ENCODE measurements at places on chromosomes 6 and 20.

- no peak for DNase-seq
These were observed 54.0 kb downstream of the PIGU start for GRCh38 chr20:34622821-34623451.

DNA sequence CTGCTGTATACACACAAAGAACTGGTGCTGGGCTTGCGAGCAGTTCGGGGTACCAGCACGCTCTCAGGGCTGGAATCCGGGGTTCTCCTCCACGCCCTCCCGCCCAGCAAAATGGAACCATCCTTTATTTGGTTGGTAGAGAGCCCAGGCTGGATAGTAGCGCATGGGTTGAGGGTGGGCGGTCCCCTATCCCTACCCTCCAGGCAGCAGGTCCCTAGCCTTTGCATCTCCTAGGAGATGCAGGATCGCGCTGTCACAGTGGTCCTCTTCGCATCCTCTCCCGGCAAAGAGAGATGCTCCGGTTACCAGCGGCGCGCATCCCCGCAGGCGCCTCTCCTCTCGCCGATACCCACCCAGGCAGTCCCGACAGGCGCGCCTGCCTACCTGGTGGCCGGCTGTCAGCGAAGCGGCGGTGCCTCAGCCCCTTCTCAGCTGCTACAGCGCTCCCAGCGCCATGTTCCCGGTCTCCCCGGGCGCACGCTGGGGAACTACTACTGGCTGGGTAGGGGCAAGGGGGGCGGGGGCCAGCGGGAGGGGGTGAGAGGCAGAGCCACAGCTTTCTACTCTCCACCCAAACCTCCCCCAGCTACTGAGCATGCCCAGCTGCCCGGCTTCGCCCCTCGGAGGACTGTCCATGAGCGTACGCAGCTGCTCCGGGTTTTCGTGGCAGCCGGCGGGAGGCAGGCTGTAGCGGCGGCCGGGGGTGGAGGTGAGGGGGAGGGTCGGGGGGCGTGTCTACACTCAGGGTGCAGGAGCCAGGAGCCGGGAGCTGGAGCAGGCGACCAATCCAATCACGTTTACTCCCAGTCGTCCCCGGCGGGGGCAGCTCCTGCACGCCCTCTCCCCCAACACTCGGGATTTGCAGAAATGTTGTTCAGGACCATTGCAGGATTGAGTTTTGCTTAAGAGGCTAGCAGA lies at the start of gene PAK5:
TSS of gene PAK5 (minus strand) at position 699 of the 918 bp plus-strand sequence. CDS start 194,748 bp downstream, outside the sequence.
- no peak for DNase-seq

DNA sequence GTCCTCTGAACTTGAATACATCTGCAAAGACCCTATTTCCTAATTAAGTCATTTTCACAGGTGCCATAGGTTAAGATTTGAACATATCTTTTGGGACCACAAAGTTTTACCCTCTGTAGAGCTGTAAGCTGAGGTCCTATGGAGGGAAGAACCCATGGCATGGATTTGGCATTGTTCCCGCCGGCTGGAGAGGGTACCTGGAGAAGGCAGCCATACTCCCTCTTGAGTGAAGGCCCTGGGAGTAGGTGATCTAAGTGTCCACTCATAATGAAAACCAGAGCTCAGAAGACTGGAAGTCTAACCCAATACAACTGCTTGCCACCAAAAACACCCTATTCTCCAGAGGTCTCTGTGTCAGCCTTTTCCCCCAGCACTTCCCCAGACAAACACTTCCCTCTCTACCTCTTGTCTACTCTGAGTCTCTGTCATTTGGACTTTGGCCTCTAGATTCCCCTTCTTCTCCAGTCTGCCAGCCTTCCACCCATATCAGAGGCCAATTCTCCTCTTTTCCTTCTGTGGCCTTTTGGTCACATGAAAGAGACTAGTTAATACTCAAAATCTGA lies 363.9 kb downstream of the MAFB start:
- DNase-seq = no peak

GRCh38 chr20:24747881-24748595 lies 201.0 kb upstream of the CST7 start:
- DNase-seq = no peak

GRCh38 chr6:35725721-35726438 lies 11.0 kb upstream of the ARMC12 start:
- DNase-seq = no peak

GRCh38 chr20:20227013-20227571 lies 140.8 kb upstream of the INSM1 start:
- DNase-seq = no peak

- DNase-seq = no peak
These were observed 256.3 kb upstream of the TAB2 start for GRCh38 chr6:149060985-149061760.

DNA sequence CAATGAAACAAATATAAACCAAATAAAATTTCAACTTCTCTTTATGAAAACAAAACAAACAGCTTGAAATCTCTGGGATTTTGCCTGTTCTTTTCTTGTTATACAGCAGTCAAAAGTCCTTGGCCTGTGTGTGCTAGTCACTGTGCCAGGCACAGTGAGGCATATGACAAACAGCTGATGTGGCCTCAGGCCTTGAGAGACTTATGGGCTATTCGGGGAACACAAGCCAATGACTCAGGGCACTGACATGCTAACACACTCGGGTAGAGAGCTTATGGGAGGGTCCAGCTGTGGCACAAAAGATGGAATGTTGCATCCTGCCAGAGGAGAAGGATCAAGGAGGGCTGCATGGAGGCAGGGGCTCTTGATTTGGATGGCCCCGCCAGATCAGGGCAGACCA lies 95.4 kb upstream of the NKX2-2 start:
- no peak for DNase-seq

DNA sequence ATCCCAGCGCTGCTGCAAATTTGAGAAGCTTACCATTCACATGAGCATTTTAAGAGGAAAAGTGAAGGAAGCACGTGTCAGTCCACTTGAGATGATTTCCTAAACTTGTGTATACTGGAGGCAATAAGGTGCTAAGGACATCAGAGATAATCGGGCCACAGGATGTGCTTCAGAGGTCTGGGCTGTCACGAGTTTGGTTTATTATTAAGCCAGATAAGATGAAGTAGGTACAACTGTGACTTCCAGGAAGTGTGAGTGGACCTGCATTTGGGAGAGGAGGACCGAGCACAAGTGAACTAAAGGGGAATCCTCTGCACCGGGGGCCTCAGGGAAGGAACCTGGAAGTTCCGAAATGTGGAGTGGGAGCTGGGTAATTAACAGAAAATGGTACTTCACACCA lies 1.4 kb downstream of the SAMD5 start:
- DNase-seq = no peak

GRCh38 chr20:38970302-38970701 lies 8.2 kb downstream of the DHX35 start:
- DNase-seq = no peak

- no peak for DNase-seq
These were observed 405.3 kb upstream of the HS3ST5 start for GRCh38 chr6:114747995-114748625.
